ENCODE measurements at places on chromosomes 4 and X.
A peak's percentile ranks its signal among the peaks of the same experiment; 100 is the strongest.

DNA sequence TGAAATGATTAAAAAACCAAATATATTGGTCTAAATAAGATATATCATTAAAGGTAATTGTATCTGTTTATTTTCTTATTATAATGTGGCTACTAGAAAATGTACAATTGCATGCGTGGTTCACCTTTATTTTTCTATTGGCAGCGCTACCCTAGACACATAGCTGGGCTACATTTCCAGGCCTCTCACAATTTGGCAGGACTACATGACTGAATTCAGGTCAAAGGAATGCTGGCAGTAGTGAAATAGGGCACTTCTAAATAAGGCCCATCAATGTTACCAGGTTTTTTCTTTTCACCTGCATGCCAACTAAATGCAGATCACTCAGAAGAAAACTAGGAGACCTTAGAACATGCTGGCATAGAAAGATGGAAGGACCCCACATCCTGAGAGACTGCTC, 1072.9 kb upstream of the SLIT2 start:
- no peak for DNase-seq

DNA sequence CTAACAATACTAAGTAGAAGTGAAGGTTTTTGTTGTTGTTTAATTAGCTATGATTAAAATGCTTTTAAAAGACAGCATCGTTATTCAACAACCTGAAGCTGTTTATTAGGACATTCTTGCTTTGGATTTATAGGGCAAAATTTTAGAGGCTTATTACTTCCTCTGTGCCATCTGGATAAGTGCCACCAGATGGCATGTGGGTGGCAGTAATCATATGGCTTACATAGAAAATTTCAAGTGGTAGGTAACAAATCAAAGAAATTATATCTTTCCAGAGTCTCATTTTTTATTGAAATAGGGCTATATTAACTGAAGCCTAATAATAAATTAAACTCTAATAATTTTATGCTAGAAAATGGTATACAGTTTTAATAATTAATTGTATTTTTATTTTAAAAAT, 83.3 kb upstream of the HTR2C start:
- DNase-seq: no peak

GRCh38 chr4:82362565-82362964, 11.2 kb downstream of the HNRNPD start:
- DNase-seq: no peak

- no peak for DNase-seq
Measured at GRCh38 chr4:170270628-170271027, 180.9 kb upstream of the AADAT start.

DNA sequence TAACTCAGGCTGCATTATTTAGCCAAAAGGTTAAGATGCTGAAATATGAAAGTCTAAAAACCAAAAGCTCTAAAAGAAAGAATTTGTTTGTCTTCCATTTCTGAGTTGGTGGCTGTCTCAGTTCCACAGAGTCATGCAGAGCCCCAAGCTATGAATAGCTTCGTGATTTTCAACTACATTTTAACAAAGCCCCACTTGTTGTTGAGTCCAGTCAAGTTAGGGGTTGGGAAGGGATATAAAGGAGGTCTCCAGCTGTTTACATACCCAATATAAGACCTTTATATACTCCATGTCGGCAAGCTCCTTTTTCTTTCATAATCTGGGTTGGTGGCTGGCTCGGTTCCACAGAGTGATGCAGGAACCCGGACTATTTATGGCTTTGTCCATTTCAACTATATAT, 924.6 kb upstream of the PRKX start:
- DNase-seq: no peak

GRCh38 chrX:129647418-129648410, 7.0 kb downstream of the APLN start:
- no peak for DNase-seq

DNA sequence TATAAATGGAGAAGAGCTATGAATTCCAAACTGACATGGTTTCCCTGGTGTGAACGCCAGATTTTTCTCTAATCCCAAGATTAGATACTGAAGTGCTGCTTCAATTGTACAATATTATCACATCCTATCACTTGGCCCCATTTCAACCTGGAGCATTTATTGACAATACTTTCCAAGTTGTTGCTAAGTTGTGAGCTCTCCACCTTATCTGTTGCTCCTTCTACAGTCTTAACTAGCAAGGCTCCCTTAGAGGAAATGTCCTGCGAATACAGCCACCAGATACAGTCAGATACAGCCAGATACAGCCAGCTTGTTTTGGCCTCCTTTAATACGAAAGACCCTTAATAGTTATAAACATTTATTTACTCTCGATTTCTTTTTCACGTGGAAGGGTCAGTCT, 466.3 kb upstream of the FAM241A start:
- DNase-seq: no peak

- no peak for DNase-seq
Measured at GRCh38 chr4:6446130-6446482, 26.3 kb downstream of the PPP2R2C start.

- DNase-seq: no peak
Measured at GRCh38 chr4:66273110-66273509, 602.8 kb upstream of the EPHA5 start.

DNA sequence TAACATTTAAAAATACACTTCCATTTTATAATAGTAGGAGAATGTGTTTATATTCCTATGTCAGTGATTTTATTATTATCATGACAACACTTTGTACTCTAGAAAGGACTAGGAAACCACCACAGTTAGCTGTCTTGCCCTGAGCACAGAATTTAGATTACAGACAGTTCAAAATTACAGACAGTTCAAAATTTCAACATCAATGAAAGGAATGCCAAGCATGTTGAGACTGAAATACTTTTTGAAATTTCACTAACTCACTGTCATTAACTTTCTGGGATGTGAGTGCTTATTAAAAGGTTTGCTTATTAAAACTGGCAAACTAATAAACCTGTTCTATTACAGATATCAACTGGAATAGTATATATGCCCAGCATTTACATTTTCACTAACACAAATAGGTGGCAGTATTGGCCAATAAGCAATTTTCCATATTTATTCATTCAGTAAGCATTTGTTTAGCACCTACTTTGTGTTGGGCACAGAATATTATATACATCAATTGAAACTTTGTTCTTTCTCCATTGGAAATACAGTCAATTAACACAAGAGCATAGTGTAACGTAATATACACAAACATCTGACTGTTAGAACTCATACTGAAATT, 179.4 kb downstream of the FBXW7 start:
- DNase-seq: peak; percentile 13
